Stimulated activated CD8-positive, alpha-beta memory T cell treated with anti-CD3 and anti-CD28 coated beads, Interleukin-4, amount 100 ng/mL, for 24 hours (primary cell): ENCODE measurements at places on chromosomes 3 and 15.

- no peak for DNase-seq
Observed at GRCh38 chr3:26307192-26307591, 315.4 kb upstream of the LRRC3B start.

- DNase-seq = no peak
Observed at GRCh38 chr3:181464033-181464694, 247.6 kb upstream of the SOX2 start.

DNA sequence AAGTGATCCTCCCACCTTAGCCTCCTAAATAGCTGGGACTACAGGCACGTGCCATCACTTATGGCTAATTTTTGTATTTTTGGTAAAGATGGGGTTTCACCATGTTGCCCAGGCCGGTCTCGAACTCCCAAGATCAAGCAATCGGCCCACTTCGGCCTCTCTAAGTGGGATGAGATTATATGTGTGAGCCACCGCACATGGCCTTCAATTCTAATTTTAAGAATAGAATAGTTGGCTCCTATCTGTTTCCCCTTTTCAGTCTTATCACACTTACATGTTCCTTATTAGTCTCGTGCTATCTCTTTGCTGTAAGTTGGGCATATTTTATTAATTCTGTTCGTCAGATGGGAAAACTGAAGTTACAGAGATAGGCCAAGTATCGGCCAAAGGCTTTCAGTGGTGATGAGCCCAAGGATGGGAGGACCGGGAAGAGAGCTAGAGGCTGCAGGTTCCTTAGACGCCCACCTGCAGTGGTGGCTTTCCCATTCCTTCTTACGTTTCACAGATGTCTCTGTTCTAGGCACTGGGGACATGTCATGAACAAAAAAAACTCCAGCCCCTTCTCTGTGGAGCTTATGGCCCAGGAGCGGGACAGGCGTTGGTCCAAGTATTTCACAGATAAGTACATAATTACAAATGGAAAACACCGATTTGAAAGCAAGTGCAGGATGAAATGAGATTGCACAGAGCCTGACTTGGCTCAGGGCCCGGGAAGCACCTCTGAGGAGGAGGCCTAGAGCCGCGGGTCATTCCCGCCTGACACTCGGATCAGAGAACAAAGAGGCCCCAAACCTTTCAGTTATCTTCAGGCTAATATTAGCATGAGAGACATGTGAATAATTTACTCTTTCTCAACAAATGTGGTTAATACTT, 91.1 kb upstream of the KLF13 start:
- no peak for DNase-seq

DNA sequence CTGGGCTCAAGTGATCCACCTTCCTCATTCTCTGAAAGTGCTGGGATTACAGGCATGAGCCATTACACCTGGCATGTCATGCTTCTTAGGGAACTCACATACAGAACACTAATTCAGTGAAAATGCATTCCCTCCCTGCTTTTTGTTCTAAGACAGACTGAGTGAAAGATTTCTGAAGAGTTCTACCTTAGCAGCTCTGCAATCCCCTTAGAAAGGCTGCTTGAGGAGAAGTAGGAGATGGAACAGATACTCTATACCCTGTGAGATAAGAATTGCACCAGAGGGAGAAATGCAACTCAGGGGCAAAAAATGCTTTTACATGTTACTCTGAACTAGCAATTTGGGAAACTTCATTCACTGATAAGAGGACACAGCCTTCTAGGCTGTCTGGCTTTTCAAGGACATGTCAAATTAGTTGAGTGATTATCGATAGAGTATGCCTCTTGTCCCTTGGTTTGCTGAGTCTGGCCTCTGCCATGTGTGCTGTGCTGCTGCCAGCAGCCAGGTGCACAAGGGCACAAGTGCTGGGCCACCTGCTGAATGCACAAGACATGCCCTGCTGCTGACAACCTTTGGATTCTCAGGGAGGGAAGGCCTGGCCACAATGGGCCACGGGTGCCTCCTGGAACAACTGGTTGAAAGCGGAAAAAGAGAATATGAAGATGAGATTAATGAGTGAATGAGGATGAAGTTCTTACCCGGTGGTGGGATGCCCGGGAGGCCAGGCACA, 17.8 kb downstream of the UQCC5 start:
- no peak for DNase-seq

DNA sequence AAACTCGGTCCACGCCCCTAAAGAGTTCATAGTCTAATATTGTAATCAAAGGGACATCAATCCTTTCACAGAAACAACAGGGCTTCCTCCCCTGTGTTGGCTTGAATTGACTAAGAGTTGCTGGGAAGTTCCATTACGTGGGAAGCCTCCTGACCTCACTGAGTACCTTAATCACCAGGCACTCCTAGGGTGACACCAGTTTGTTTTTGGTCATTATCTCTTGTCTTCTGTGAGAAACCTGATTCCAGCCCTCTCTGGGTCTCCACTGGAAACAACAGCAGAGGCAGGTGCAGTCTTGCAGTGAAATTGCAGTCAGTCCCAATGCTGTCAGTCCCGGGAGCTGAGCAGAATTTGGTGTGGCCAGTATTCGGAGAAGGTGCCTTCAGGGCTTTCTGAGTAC, 55.4 kb downstream of the BOC start:
- DNase-seq = no peak

GRCh38 chr15:65835447-65835846, 33.8 kb upstream of the RAB11A start:
- no peak for DNase-seq

GRCh38 chr15:43880406-43881194, 53.8 kb downstream of the WDR76 start:
- DNase-seq = no peak

DNA sequence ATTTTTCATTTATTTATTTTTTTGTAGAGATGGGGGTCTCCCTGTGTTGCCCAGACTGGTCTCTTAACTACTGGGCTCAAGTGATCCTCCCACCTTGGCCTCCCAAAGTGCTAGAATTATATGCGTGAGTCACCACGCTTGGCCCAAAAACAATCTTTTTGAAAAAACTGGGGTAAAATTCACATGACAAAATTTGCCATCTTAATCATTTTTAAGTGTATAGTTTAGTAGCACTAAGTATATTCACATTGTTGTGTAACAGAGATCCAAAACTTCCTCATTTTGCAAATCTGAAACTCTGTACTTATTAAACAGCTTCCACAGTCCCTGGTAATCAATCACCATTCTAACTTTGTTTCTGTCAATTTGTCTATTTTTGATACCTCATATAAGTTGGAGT, 5.2 kb downstream of the SNX1 start:
- DNase-seq = no peak

DNA sequence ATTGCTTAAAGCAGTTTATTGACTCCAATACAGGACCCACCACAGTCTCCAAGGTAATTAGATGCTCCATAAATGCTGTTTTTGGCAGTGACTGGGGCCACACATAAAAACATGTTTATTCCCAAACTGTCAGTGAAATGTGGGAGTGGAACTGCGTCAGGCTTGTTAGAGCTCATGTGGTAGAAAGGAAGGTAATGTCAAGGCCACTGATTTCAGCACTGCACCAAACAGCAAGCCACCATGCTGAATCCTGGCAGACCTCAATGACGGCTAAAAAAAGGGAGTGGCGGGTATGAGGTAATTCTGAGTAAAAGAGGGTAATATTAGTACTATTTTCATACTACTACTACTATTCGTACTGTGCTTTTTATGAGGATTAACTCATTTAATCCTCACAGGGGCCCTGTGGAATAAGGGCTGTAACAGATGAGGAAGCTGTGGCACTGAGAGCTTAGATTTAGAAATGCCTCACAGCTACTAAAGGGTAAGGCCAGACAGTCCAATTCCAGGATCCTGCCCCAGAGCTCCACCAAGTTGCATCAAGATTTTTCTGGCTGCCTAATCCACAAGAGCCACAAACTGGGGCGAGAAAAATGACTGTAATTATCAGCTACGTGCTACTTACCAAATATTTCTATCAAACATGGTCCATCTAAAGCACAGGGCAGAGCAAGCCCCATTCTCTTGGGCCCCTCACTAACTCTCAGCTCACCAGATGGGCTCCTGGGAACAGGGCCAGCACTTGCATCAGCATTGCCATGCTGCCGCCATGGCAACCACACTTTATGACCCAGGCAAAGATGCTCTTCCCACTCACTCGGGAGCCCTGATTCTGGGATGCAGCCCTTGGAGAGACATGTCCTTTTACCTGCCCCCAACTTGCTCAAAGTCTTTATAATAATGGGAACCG, 83.6 kb upstream of the SPATA12 start:
- DNase-seq = no peak
